ENCODE measurements at places on chromosomes 2 and 18.

GRCh38 chr2:70385204-70385603, 83.3 kb upstream of the FAM136A start:
- DNase-seq: no peak

DNA sequence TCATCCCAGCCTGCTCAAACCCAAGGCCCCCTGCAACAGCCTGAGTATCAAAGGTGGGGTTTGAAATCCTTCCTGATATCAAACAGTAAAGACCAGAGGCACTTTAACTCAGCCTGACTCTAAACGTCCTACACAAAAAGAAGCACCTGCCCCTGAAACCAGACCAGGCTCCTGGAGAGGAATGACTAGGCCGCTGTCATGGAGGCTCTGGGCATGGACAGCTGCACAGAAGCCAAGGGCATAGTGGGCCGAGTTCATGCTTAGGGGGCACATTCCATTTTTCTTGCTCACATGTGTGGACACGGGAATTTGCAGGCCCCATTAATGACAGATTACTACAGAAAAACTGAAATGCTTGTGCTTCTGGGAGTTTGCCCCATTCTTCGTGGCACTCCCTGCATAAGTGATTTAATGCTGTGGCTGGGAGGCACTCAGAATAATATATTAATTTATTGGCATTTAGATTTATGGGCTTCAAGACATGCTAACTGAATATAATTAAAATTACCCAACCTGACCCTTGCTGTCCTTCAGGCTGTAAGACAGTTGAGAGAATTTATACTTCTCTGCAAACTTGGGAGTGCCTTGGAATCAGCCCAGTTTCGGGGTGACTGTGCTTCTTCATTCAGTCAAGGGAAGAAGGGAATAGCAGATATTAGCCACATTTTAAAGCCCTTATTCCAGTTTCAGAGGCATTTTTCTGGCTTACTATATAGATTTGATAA, 105.5 kb downstream of the GYPC start:
- DNase-seq: no peak

DNA sequence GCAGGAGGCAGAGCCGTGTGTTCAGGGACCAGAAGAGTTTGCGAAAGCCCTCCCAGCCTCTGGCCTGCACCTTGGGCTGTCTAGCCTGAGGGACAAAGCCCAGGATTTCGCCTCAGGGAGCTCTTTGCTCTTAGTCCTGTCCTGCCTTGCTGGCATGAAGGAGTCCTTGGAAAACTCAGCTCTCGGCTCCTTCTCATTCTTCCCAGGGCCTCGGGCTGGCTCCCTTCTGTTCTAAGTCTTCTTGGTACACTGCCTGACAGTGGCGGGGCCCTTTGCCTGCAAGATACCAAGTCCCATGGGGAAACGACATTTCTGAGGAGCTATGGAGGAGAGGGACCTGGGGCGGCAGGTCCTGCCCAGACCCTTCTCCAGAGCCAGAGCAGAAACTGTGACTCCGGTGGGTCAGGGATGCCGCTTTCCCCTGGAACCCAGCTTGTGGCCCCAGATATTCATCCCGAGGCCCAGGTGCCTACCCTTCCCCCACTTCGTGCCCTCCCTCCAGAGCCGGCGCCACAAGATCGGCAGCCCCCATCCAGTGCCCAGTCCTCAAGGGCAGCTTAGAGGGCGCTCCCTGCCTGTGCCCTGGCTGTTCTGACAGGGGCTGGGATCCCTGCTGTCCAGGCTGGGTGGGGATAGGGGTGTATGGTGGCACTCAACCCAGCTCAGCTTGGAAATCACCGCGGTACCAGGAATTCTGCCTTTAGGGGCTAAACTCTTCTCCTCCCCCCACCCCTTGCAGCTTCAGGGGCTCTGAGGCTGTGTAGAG, 5.5 kb upstream of the CYP26B1 start:
- no peak for DNase-seq

- no peak for DNase-seq
These were observed 1142.3 kb upstream of the FANCL start for GRCh38 chr2:59383473-59383872.

- DNase-seq: no peak
These were observed 49.0 kb downstream of the NCOA1 start for GRCh38 chr2:24540011-24540477.

DNA sequence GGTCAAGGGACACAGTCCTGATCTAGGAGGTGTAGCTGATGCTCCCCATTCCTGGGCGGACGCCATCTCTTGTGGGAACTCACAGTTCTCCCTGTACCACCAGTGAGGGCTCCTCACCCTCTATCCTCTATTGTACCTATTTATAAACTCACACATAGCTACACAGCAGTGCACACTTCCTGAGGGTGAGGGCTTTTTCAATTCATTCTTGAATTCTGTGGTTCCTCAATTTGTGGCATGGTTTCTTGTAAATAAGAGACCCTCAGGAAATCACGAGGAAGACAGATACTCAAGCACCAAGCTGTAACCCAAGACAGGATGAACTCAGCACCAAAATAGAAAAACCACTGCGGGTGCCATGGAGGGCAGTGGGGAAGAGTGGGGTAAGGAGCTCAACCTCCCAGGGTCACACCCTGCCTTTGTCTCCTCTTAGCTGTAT, 245.9 kb upstream of the PXDN start:
- no peak for DNase-seq

DNA sequence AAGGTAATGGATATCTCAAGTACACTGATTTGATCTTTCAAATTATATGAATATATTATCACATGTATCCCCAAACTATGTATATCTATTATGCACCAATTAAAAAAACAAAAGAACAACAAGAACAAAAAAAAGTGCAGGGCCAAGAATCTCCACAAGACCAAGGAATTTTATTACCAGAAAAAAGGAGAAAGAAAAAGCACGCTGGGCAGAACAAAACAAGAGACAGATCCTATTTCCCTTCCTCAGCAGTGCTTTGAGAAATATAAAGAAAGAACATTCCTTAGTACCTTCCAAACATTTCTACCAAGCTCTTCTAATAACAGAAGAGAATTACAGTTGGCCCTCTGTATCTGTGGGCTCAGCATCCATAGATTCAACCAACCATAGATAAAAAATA, 144.7 kb upstream of the CREB1 start:
- DNase-seq: no peak
